GM12892 (cell line): ENCODE measurements at places on chromosomes 4 and X.

- DNase-seq: no peak
Measured at GRCh38 chrX:129646566-129647417, 8.0 kb downstream of the APLN start.

DNA sequence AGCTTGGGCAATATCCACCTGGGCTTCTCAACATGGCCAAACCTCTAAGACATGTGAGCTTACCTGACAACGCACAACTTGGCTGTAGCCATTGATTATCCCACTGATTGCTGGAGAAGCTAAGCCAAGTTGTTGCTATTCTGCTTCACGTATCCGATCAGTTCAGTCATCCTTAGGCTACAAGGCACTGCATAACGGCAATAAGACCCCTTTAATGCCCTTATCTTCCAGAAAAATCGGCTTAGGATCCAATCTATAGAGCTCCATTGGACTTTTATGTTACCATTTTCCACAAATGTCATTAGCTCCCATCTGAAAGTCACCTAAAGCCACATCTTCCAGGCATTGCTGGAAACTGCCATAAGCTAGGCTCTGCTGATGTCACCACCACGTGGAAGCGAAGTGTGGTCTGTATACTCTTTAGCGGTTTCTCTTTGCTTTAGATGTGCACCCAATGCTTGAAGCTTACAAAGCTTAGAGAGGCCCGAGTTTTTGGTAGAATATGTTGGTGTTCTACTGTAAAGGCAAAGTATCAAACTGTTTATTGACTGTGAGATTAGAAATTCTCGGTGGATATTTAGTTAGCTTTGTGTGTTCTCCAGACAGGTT, 163.1 kb downstream of the CPE start:
- no peak for DNase-seq

DNA sequence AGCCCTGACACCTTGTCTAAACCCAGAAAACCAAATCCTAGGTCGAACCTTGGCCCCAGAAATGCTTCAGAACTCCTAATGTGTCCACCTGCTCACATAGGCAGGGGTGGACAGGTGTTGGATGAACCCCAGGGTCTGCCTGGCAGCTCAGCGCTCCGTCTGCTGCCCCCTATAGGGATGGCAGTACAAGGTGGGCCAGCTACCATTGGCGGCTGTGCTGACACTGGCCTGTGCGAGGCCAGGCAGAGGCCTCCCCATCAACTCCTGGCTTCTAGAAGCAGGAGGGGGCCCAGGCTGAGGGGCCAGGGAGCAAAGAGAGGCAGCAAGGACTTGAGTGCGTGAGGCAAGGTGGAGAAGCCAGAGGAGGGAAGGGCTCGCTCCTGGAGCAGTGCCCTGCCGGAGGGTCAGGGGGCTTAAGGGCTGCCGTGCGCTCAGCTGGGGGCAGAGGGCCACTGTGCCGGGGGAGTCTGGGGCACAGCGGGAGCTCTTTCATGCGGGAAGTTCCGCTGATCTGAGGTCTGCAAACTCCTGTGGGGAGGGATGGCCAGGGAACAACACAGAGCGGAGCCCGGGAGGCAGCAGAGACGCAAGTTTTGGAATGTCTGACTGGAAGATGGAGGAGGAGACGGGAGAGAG, 20.6 kb downstream of the CCNQ start:
- DNase-seq: no peak

DNA sequence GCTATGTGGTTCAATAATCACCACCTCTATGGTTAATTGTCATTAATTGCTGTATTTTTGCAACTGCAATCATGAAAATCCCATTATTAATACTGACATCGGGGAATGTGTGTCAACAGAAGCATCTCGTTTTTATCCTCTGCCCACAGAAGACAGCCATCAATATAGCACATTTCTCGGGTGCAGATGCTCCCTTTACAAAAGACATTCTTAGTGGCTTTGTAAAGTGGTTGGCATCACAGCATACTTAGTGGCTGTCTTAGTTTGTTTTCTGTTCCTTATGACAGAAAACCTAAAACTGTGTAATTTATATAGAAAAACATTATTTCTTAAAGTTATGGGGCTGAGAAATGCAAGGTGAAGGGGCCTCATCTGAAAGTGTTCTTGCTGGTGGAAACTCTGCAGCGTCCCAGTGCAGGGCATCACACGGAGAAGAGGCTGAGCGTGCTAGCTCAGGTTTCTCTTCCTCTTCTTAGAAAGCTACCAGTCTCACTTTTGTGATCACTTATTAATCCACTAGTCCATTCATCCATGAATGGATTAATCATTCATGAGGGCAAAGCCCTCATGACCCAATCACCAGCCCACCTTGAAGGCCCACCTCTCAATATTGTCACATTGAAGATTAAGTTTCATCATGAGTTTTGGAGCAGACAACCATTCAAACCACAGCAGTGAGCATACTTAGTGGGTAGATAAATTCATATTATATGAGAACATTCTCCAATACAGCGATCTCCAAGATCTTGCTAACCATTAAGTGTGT, 1067.7 kb upstream of the PABPC4L start:
- DNase-seq: no peak

DNA sequence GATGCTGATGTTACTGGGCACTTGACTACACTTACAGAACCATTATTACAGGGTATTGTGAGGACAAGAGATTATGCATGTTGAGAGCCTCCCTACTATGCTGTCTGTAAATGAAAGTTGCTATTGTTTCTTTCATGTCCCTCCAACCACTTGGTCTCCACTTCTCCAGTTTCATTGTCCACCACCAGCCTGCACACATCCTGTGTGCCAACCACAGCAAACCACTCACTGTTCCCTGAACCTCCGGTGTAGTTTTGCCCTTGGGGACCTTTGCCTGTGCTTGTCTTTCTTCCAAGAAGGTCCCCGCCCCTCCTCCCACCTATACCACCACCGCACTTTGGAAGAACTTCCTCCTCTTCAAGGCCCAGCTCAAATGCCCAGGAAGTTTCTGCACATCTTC, 43.1 kb upstream of the AFF2 start:
- DNase-seq: no peak

DNA sequence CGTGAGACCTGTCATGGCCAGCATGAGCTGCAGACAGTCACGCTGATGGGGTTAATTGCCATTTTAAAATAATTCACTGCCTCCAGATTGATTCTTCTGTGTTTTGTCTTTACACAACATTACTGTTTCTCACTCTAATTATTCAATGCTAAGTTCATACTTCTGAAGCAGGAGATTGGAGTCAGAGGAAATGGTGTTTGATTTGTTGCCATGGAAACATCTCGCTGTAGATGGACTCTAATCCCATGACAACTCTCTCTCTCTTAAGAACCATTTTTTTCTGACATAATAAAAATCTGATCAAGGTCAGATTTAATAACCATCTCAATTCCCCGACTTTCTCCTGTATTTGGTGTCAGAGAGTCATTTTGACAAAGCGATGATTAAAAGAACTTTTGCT, 209.0 kb downstream of the IDS start:
- DNase-seq: no peak

- no peak for DNase-seq
Measured at GRCh38 chr4:35238793-35239192, 1005.5 kb downstream of the ARAP2 start.

GRCh38 chrX:11460347-11460746, 167.1 kb downstream of the AMELX start:
- DNase-seq: no peak

GRCh38 chr4:40927074-40927473, 177.3 kb downstream of the NSUN7 start:
- no peak for DNase-seq

DNA sequence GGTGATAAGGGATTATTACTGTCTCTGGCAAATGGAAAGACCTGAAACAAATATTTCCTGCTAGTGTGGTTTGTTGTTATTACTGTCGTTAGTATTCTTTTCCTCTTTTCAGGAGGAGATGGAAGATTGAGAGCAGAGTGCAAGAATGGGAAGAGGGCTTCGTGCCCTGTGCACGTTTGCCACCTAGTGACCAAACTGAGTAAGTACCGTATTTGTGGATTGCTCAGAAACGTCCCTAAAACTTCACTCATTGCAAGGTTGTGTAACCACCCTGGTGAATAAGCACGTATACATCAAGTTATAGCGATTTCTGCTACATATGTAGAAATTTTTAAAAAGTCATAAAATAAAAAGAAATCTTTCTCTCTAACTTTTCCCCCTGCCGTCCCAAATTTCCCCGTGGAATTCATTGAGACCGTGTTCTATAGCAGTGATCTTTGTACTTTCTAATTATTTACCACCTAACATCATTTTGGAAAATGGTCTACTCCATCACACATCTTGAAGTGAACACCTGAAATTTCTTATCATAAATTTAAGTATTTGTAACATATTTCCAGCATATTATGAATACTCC, 24.3 kb downstream of the LINC00632 start:
- no peak for DNase-seq
